ENCODE measurements at places on chromosomes 2 and 18.

- peak; percentile 77 for DNase-seq
Measured at GRCh38 chr2:28452534-28453081, 43.3 kb upstream of the PLB1 start.

- no peak for DNase-seq
Measured at GRCh38 chr18:72768681-72769229, 99.0 kb downstream of the NETO1 start.

DNA sequence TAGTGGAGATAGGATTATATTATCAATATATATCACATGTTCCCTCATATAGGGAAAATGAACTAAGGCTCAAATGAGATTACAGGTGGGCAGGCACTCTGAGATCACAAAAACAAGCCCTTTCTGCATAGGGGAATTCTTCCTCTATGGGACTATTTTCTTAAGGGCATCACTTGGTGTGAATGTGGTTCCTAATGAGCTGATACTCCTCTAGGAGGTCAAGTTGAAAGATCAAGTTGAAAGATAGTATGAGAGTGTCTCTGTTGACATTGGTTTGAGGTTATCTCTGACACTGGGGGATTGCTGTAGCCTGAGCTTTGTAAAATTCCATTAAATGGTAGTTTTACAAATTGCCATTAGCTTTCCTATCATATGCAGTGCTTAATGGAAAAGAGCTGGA, 270.4 kb downstream of the PRKCE start:
- DNase-seq, result no peak

- no peak for DNase-seq
Measured at GRCh38 chr2:17538844-17539554, 1.5 kb upstream of the VSNL1 start.

DNA sequence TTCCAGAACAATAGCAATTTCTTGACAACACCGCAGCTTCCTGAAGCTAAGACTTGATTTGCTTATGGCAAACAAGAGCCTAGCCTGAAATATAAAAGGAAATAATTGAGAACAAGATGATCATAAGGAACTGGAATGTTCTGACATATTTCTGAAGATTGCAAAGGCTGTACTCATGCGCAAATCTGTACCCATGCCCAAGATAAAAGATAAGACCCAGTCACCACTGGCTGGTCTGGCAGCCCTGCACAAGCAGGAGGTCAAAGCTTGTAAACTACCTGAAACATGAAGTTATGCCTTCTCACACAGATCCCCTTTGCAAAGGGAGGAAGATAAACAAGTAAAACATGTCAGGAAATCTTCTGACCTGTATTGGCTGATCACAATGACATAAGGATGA, 160.8 kb upstream of the GYPC start:
- DNase-seq, result no peak

GRCh38 chr2:16709769-16710168, 44.1 kb upstream of the CYRIA start:
- DNase-seq, result no peak

- DNase-seq, result no peak
Measured at GRCh38 chr2:152240559-152241231, 65.1 kb upstream of the STAM2 start.

- DNase-seq, result no peak
Measured at GRCh38 chr18:78168526-78168925, 811.1 kb upstream of the SALL3 start.

GRCh38 chr2:144780983-144781382, 261.1 kb upstream of the ZEB2 start:
- no peak for DNase-seq

GRCh38 chr18:715626-716025, 3.2 kb upstream of the ENOSF1 start:
- DNase-seq, result no peak

DNA sequence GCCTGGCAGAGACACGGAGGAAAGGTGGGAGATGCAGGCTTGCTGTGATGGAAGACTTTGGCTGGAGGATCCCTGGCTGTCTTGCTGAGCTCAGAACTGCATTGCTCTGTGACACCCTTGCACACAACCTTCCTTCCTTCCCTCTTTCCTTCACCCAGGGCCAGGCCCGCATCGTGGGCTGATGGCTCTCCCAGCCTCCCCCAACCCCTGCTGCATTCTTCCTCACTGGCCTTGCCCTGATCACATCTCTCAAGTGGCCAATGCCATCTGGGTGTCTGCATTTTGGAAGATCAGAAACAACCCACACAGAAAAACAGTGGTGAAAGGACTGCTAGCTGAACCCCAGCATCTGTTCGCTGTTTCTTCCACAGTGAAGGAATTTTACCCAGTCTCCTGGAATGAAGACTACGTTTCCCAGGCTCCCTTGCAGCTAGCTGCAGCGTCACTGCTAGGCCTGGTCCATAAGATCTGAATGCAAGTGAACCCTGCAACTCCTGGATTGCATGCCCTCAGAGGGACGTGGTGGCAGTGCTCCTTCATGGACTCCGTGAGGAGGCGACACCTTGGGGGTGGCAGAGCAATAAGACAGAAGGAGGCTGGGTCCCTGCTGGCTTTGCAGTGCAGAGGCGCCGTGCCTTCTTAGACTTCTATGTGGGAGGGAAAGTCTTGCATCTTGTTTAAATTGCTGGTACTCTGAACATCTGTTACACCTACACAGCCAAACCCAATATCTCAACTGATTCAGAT, 78.9 kb upstream of the YWHAQ start:
- DNase-seq, result no peak

DNA sequence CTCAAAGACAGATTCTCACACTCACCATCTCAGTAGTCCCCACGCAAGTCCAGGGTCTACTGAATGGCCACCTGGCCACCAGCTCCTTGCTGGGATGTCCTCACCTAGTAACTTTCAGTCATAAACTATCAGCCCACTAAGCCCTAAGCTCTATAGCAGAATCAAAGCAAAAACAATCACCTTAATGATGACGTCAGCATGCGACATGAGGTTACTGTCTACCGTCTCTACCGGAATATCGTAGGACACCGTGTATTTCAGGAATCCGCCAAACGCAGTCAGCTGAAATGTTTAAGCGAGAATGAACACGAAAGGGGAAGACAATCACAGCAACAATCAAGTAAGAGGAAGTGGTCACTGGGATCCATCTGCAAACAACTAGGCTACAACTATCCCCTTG, 81.8 kb downstream of the LAMA1 start:
- DNase-seq, result no peak

DNA sequence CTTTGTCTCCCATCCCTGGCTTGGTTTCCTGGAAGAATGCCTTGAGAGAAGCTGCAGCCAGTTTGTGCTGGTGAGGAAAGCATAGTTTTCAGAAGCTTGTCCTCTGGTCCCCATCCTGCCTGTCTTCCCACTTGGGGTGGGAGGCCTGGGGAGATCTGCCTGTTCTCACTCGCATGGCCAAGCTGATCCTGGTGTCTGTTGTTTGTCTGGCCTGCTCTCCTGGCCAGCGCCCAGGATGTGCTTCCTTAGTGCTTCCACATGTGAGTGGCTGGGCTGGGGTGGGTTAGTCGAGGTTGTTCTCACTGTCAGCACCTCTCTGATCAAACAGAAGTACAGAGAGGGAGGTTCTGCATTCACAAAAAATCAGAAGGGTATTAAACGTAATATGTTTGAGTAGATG, 49.5 kb downstream of the PTPRM start:
- DNase-seq, result no peak

DNA sequence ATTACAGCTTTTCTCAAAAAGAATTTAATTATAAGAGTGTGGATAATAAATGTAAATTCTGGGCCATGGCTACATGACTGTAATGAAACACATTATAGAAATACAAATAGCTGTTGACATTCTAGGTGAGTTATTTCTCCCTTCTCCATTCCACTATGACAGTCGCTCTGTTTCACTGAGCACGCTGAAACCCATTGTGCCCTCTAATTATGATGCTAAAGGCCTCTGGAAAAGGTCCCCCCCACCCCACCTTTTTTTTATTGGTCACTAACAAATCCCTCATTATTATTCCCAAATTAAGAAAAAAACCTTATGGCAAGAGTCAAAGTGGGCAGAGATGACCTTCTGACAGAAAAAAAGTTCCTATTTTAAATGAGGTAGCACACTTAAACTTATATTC, 285.0 kb upstream of the SIX3 start:
- no peak for DNase-seq

DNA sequence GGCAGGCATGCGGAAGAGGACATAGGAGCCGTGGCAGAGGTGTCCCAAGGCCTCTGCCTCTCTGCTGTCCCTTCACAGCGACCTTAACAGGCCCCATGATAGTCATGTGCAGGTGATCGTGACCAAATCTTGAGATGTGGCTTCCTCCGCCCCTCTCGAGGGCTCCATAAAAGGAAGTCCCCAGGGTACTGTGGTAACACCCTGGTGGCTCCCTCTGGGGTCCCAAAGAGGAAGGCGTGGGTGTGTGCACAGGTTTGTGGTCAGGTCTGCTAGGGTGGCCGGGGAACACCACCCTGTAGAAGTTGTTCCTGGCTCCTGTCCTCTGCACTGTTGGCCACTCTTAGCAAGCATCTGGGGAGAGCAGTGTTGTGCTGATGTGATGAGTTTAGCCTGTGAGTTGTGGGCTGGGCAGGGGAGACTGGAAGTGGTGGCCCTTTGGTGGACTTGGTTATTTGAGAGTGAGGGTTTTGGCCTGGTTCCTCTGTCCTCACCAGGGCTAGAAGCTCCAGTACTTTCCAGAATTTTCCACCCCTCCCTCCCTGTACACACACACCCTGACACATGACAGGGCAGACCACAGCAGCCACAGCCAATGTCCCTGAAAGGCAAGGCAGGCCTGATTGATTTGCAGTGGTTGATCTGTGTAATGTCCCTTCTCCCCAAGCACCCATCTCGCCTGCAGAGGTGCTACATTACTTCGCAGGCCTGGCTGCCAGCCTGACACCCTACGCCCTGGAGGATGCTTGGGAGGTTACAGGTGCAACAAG, 68.9 kb upstream of the BOD1L2 start:
- peak; percentile 28 for DNase-seq

GRCh38 chr2:69544951-69545350, 98.6 kb downstream of the AAK1 start:
- no peak for DNase-seq

DNA sequence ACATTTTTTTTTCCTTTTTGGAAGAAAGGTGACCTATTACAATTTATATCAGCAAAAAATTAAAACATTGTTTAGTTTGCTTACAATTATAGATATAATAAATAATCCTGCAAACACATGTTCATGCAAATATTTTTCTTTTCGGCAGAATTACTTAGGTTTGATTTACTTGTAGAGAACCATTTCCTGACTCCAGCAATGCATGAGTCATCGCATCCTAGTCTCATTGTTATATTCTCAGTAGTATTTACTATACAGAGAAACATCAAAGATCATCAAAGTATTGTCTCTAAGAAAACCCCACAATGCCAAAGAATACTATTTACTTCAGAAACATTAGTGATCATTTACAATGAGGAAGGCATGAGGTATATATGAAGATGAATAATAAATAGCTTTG, 40.4 kb upstream of the MTIF2 start:
- no peak for DNase-seq

DNA sequence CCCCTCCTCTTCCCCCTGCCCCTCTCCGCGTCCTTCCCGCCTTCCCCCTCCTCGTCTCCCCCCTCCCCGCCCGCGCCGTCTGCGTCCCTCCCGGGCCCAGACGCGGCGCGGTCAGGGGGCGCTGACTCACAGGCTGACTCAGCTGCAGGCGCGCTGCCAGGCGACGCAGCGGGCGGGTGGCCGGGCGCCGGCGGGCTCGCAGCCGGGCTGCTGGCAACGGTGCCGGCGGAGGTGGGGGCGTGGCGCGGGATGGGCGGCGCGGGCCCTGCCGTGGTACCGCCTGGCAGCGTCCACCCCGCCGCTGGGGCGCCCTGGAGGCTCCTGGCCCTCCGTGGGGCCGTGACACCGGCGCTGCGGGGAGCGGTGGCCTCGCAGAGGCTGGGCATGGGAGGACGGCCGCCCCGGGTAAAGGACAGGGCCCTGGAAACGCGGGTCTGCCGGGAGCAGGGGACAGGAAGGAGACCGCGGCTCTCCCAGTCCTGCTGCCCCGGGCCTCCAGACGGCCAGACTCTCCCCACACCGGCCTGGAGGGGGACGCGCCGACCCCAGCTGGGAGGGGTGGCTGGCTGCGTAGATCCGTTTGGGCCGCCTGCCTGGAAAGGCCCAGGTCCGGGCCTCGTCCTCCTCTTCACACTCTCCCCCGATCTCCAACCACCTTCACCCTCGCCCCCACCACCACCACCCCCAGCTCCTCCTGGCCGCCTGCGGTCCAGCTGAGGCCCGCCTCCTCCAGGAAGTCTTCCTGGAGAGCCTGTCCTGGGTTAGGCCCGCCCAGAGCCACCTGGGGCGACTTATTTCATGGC, 10.0 kb upstream of the PROC start:
- peak; percentile 88 for DNase-seq

- no peak for DNase-seq
Measured at GRCh38 chr2:20400787-20401488, 45.9 kb upstream of the RHOB start.

GRCh38 chr18:23835091-23835490, 145.8 kb downstream of the LAMA3 start:
- no peak for DNase-seq

- no peak for DNase-seq
Measured at GRCh38 chr2:41241325-41242000, 789.6 kb upstream of the SLC8A1 start.

DNA sequence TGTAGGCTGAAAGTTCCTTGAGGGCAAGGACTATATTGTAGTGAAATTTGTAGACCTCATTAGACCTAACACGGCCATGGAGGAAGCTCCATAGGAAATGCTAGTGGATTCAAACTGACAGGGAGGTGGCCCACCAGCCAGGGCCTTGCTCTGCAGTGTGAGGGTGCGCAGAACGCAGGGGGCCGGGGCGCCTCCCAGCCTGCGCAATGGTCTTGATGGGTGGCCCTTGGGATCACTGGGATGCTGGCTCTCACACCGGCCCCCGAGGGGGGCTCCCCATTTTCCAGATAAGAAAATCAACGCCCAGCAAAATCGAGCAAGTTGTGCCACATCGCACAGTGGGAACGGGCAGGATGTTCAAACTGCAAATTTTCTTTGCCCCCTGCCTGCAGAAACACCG, 655.4 kb downstream of the GALR1 start:
- no peak for DNase-seq

DNA sequence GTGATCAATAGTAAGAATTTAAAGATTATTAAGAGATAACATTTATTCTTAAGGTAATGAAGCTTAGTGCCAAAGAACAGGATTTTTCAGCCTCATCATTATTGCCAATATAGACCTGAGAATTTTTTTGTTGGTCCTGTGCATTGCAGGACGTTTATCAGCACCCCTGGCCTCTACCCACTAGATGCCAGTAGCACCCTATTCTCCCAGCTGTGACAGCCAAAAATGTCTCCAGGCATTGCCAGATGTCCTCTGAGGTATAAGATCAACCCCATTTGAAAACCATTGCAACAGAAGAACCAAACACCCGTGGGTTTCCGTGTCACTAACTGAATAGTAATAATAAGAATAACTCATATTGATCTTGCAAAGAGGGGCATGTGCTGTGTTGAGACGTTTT, 700.0 kb upstream of the SOX11 start:
- no peak for DNase-seq

GRCh38 chr2:218188528-218188927, 21.8 kb upstream of the CXCR1 start:
- no peak for DNase-seq

- DNase-seq, result no peak
Measured at GRCh38 chr18:77140030-77140429, 7.4 kb upstream of the MBP start.

All from CD4-positive, alpha-beta T cell treated with Interleukin-10 for 1 hour (primary cell).